ENCODE measurements at places on chromosomes 4 and X.
A peak's percentile ranks its signal among the peaks of the same experiment; 100 is the strongest.

- DNase-seq = no peak
Measured at GRCh38 chr4:101701551-101701950, 89.0 kb upstream of the BANK1 start.

- no peak for DNase-seq
Measured at GRCh38 chr4:89270792-89271191, 36.8 kb downstream of the GPRIN3 start.

DNA sequence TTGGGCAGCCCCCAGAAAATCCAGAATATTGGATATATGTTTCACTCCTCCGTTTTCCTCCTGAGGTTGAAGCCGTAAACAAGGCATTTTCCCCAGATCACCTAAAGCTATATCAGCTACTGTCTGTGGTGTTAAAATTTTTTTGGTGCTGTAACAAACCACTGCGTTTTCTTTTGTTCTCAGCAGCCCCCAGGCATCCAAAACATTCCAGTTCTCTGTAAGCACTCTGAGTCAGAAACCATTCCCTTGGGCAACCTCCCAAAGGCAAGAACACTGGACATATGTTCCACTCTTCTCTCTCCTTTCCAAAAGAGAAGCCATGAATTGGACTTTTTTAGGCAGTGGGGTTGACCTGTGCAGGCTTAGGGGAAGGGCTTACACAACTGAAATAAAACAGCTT is 310.9 kb downstream of the MID1IP1 start:
- DNase-seq = peak; percentile 23

DNA sequence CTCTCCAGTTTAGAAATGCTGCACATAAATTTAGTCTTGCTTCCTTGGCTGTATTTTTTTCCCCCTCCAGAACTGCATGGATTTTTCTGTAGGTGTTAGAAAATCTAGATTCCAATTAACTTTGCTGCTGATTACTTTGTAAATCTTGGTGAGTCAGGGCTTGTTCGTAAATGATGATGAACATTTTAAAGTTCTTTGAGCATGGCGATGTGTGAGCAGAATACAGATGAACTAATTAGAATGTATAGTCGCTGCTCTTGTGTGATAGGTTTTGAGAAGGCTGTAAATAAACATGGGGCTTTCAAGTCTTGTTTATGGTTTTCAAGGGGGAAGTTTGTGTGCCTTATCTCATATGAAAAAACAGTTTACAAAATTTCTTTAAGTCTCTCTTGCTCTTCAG is 23.3 kb downstream of the LIMCH1 start:
- DNase-seq = no peak

GRCh38 chr4:36308150-36308549 is 26.7 kb downstream of the DTHD1 start:
- no peak for DNase-seq

DNA sequence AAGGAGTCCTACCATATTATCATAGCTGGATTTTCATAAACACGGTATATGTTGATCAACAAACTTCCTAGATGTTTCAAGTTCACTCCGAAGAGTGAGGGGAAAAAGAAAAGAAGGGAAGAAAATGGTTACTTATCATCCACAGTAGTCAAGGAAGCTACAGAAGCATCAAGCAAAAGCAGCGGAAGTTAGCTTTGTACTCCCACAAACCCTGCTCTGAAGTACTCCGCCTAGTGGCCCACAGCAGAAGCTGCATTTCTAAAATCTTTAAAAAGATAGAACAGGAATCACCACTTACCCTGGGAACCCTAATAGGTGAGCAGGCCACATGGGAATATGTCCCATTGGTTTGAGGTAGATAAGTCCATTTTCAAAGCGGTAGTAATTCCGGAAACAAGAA is 28.5 kb upstream of the FRG1 start:
- DNase-seq = no peak

DNA sequence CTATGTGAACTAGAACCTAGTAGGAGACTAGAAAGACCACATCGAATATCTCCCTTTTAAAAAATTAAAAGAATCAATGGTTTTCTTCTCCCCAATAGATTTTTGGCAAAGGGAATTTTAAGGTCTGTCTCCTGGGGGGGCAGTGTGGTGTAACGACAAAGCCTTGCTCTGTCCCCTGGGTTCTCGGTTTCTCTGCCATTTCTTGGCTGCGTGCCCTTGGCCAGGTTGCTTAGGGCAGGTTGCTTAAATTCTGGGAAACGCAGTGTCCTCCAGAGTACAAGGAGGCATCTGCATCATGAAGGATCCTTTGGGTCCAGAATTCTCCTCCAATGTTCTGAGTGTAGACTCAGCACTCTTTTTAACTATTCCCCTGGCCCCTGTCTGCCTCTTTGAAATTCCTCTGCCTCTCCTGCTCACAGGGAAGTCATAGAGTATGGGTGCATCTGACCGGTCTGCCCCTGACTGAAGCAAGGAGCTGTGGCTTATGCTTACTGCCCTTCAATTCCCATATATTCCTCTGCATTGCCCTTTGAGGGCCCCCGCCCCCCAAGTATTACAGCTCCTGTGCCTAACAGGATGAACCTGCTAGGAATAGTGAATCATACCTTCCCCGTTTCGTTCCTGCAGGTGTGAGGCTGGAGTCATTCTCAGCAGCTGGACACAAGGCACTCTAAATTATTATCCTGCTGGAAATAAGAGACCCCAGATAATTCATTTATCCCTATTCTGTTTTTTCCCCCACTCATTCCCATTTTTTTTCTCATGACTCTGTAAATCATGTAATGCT is 2.2 kb downstream of the KIT start:
- DNase-seq = no peak

DNA sequence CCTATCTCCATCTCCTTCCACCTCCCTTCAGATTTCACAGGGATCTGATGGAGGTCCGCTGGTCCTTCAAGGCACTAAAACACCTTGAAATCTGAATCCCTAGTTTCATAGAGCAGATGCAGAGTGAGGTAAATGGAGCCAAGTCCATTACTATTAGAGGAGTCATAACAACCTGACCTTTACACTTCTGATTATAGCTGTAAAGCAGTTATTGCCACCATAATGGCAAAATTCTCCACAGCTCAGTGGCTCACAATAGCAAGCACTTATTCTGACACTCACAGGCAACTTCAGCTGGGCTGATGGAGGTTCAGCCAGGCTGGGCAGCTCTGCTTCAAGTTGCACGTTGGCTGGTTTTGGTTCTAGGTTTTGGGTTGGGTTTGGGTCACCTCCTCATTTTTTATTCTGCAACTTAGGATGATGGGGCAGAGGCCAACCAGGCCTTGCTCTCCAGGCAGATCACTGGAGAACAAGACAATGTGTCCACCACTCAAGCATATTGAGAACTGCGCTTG is 51.4 kb upstream of the LRAT start:
- no peak for DNase-seq

DNA sequence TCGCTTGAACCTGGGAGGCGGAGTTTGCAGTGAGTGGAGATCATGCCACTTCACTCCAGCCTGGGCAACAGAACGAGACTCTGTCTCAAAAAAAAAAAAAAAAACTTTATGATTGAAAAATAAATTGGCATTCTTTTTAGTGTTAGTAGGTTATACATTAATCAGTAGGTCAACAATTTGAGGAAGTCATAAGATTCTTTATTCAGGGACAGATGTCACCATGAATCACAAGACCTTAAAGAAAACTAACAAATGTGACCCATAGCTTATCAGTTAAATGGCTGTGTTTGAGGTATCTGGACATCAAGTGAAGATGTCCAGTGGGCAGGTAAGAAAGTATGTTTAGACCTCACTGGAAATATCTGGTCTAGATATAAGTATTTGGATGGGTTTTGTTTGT is 9.3 kb upstream of the PRMT9 start:
- DNase-seq = no peak

- no peak for DNase-seq
Measured at GRCh38 chrX:101693476-101693875, 33.8 kb upstream of the ARMCX2 start.

DNA sequence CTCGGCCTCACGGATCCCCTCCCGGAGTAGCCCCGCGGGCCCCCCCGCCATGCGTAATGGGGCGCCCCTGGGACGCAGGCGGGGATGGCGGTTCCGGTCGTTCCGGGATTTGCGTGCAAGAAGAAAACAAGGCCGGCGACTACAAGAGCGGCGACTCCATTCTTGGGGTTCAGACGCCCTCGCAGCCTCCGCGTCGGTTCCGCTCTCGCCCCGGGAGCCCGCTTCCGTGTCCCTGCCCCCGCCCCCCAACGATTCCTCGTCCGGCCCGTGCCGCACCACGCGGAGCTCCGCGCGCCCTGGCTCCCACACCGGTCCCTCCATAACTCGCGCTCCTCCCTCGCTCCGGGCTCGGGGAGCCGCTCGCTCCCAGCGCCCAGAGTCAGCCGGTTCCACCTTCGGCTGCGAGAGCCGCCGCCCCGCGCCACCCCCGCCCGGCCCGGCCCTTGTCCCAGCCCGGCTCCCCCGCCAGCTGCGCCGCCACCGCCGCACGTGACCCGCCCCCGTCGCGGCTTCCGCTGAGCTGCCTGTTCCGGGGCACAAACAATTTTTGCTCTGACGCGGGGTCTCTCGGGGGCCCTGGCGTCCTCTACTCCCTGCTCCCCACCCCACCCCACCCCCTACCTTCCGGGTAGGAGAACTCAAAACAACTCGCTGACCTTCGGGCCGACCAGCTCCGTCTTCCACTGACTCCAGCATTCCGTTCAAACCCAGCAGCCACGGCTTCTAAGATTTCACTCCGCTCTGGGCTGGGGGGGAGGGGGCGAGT is 78.8 kb upstream of the BCOR start:
- no peak for DNase-seq

DNA sequence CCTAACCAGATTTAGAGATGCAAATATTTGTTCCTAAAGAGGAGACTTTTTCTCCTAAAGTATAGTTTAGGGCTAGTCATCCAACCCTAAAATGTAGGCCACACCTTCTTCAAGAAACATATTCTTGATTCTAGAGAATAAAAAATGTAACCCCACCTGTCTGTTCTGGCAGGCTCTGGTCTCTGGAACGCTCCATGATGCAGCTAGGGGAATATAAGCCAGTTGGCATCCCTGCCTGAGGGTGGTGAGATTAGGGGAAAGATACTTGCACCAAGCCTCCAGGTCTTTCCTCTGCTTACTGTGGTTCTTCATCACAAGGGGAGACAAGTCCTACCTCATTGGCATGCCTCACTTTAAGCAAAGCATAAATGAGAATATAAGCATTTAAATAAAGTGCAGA is 21.2 kb upstream of the TBC1D9 start:
- DNase-seq = no peak

GRCh38 chr4:128308986-128309385 is 21.4 kb upstream of the PGRMC2 start:
- DNase-seq = peak; percentile 47

DNA sequence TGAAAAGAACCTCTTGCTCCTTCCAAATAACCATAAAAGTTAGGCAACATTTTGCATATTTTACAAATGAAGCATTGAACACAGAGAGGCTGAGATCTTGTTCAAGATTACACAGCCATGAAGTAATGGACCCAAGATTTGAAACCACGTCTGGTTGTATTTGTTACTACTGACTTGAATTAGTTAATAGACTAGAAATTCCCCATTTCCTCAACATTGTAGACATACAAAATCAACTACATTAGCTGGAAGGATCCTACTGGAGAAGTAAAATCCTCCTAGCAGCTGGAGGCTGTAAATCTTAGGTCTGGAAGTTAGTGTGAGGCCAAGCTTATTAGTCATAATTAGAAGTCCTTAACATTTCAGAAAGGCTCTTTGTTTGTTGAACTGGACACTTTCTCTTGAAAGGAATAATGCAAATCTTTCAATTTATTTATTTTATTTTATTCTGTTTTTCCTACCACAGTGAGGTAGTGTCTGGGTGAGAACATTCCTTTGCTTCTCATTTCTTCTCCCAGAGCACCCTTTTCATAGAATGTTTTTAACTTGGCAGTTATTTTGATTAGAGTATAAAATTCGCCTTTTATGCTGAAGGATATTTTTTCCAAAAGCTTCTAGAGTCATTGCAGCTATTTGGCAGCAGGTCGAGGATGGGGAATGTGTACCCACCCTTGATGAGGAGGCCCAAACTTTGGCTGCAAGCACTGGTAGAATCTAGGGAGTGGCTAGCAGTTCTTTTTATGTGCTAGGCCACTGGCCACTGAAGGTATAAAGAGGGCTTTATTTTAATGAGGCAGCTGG is 62.0 kb upstream of the CLNK start:
- DNase-seq = peak; percentile 66

GRCh38 chr4:74583757-74584156 is 138.8 kb downstream of the AREG start:
- DNase-seq = no peak

Data from AG10803 (cell line).